AG09309 (cell line): ENCODE measurements at places on chromosomes 5 and 9.

GRCh38 chr5:149707097-149707496, 23.0 kb upstream of the PPARGC1B start:
- no peak for DNase-seq

DNA sequence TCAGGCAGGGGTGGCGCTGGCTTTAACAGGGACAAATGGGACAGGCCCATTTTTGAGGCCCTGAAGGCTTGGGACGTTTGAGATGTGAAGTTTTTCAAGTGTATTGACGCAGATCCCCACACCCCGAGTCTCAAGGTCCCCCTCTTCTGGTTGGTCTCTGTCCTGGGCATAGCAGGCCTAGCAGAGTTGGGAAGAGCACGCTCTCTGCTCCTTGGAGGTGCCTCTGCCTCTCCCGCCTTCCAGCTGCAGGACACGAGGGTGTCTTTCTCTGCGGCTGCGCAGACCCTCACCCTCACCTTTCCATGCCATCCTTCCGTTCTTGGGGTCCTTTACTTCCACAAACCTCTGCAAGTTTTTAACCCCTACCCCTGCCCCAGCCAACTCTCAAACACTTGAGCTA, 18.6 kb downstream of the ADAMTSL2 start:
- no peak for DNase-seq

DNA sequence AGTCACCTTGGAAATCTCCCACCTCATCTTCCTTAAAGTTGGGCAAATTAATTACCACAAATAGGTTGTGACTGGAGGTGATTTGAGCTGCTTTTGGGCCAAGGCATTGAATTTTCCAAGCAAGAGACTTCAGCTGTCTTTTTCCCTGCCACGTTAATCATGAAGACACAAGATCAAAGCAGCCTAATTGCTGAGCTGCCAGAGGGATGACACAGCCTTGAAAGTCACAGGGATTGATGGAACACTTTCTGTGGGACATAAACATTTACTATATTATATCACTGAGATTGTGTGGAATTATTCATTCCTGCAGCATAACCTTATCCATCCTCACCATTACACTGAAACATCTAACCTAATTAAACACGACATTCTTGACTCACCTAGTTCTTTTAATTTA, 172.2 kb downstream of the FAM170A start:
- no peak for DNase-seq

DNA sequence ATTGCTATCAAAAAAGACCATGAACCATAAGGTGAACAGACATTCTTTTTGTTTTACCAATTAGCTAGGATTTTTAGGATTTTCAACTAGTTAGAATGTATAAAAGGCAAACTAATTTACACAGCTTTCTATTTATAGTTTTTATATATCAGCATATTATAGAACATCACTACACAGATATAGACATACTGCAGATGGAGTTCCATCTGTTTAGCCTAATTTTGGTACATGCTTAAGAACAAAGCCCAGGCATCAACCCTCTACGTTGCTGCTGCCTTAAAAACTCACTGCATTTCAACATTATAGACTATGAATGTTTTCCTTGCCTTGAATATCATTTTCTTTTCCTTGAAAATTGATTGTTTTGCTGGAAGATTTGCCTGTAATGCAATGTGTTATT, 2227.5 kb upstream of the C9orf72 start:
- DNase-seq: no peak

- no peak for DNase-seq
Observed at GRCh38 chr9:74503666-74504065, 6.5 kb downstream of the RORB start.

- no peak for DNase-seq
Observed at GRCh38 chr9:110207071-110207641, 803 bp downstream of the C9orf152 start.

DNA sequence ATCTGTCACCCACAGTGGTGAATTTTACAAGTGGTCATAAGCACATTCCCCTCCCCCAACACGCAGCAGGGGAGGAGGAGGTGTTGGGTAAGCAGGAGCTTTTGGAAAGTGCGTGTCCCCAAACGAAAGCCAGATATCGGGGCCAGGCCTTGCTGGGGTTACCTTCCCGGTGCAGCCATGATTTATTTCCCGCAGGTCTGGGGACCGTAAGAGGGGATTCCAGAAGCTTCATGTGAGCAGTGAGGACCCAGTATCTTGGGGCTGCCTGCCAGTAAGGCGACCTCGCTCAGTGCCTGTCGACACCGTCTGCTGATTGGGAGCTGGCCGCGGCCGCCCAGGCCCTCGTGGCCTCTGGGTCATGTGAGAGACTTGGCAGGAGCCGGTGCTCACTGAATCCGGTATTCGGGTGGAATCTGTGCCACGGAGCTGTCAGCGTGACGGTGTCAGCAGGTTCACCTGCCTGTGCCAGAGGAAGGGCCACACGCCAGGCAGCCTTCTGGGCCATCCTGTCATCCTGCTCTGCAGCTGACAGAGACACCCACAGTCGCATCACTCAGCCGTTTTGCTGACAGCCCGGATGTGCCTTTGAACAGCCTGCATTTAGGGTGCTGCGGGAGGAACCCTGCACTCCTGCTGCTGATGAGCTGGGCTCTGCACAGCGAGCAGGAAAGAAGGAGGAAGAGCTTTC, 37.3 kb downstream of the SEC61B start:
- no peak for DNase-seq

DNA sequence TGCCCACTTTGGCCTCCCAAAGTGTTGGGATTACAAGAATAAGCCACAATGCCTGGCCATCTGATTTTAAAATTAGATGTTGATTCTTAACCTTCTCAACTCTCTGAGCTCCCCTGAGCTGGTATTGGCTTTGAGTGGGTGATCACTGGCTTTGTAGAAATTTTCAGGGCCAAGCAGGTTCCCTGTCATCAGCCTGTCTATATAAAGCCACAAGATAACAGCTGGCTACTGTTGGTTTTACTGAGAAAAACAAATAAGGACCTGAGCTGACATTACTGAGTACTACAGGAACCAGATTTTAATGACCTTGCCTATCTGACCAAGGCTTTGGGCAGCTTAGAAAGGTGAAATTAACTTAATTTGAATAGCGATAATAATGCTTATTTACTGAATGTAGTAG, 153.6 kb downstream of the MSX2 start:
- DNase-seq: no peak

GRCh38 chr5:151101746-151102145, 20.9 kb upstream of the TNIP1 start:
- DNase-seq: no peak

DNA sequence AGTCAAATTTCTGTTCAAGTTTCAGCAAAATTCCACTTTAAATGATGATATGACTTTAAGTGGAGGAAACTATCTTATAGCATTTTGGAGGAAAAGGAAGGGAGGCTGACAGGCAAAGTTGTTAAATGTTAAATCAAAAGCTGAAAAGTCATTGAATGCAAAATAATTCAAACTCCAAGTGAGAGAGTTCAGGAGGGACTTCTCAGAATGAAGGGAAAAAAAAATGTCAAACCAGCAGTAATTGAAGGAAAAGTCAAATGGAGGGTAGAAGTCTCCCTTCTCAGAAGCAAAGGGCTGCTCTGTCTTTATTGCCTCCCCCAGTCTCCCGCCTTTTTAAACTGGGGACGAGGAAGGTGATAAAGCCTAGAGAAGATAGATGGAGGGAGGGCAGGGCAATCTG, 134.8 kb downstream of the CMYA5 start:
- no peak for DNase-seq

- peak; percentile 75 for DNase-seq
Observed at GRCh38 chr5:172111852-172112225, 76.2 kb downstream of the STK10 start.

- DNase-seq: no peak
Observed at GRCh38 chr9:133943781-133944745, 48.1 kb downstream of the VAV2 start.

DNA sequence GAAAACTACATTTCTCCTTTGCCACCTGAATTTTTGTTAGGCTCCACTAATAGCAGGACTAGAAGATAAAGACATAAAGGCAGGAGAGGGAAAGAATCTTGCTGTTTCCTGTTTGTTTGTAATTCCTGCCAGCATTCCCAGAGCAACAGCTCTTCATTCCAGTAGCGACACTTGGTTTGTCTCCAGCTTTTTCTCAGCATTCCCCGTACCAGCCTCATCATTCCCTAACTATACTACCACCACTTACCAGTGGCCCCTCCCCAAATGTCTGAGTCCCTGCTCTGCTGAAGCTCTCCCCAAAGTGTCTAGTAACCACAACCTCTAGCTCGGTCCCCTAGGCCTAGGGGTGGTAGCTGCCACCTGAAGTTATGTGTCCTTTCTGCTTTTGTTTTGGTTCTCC, 18.6 kb downstream of the CETN3 start:
- DNase-seq: no peak
